RCC 7860 (cell line): ENCODE measurements at places on chromosomes 5 and 9.

DNA sequence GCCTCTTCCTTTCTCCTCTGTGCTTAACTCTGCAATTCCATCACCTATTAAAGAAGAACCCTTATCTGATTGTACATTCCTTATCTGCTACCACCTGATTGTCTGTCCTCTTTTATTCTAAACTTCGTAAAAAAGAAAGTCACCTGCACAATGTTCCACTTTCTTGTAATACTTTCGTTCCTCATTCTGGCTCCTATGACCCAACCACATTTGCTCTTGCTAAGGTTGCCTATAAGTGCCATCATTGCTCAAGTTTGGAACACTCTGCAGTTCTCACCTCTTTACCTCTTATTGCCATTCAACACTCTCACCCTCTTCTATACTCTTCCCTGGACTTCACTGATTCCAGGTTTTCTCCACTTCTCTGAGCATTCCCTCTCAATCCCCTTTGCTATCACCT lies 10.1 kb downstream of the TAF1L start:
- DNase-seq: no peak

GRCh38 chr9:120532475-120532874 lies 47.5 kb downstream of the CDK5RAP2 start:
- no peak for DNase-seq

- DNase-seq: no peak
These were observed 10.9 kb downstream of the SMIM3 start for GRCh38 chr5:150789450-150789849.

DNA sequence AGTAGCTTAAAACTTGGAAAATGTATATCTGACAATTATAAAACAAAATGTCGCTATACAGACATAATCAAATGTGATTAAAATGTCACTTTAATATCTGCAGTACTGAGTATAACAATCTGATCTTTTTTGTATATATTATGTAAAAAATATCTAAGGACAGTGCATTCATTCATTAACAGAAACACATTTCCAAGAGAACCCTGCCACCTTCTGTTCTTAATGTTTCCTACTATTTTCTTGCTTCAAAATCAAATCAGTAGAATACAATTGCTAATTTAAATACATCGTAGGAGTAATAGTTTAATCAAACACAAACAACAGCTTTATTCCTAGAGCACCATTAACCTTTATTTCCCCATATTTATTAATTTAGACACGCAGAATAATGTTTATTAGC lies 142.6 kb upstream of the ST8SIA4 start:
- no peak for DNase-seq

DNA sequence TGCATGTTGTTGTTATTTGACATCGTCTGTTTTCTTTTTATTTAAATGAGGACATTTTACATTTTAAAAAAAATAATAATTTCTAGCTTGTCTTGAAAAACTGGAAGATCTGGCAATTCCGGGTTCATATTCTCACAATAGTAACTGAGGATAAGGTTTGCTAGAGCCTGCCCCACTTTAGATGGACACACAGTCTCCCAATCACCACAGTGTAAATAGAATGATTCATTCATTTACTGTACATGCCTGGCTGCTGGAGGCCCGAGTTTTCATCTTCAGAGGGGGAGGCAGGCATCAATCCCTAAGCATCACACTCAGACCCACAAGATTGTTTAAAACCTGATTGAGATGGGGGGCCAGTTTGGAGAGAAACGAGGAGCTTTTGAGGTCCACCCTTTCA lies 2039.7 kb upstream of the WWC1 start:
- no peak for DNase-seq

GRCh38 chr5:126872561-126873354 lies 95.8 kb downstream of the LMNB1 start:
- no peak for DNase-seq

DNA sequence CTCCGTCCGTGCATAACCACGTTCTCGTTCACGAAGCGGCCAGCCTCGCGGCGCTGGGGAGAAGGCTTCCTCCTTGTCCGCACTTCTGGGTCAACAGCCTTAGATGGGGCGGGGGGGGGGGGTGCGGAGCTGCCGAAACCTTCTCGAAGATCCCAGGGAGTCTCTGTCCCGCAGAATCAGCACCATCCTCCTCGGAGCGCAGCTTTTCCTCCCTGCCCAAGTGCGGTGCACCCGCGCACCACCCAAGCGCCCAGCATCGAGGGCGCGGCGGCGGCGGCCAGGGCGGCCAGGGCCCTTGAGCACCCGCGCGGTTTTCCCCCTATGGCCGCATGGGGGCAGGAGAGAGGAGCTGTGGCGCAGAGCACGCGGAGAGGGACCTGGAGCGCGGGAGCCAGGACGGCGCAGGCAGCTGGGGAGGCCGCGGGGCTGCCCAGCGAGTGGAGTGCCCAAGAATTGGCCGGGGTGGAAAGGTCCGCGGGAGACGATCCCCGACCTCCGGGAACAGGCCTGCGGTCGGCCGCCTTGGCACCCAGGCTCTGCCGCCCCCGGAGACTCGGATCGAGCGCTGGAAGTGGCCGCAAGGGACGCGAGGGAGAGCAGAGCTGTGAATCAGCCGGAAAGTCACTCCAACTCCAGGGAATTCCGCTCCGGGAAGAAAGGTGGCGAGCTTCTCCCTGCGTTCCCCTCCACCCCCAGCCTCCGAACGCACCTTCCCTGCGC lies 43.1 kb downstream of the TMEM174 start:
- peak; percentile 52 for DNase-seq

DNA sequence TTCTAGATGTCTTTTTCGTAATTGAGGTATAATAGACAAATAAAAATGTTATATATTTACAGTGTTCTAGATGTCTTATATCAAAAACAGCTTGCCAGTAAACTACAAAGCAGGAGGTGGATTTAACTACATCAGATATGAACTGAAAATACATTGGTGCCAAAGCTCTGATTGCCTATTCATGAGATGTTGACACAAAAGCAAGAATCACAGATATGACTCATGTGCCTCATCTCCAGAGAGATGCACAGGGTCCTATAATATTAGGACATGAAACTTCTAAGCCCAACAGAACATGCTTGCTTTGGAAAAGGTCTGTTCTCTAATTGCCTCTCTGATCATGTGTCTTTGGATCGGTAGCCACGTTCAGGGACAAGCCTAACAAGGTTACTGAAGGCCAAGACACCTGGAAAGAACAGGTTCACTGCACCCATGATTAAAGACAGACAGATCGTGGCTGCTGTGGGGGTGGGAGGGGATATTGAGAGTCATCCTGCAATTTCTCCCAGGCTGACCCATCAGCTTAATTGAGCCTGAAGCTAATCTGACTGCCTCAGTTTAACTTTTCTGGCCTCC lies 16.8 kb downstream of the ABCA1 start:
- DNase-seq: no peak

- peak; percentile 18 for DNase-seq
These were observed 4.1 kb downstream of the MRPS2 start for GRCh38 chr9:135504262-135505243.

GRCh38 chr5:57715296-57715695 lies 232.7 kb upstream of the ACTBL2 start:
- no peak for DNase-seq

DNA sequence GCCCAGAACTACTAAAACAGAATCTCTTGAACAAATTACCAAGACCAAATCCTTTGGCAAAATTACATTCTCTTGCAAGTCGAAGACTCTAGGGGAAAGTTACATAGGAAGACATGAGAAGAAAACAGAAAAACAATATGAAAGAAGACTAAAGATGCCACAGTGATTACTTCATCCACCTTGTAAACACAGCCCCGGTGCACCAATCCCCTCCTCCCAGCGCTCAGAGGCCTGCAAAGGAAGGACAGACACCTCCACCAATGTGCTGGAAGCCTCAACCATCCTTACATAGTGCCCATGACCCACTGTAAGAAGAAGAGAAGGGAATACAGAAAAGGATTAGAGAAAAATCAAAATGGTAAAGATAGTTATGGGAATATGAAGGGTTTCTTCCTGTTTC lies 218.5 kb downstream of the SPOCK1 start:
- DNase-seq: no peak

GRCh38 chr9:130368631-130369103 lies 76.1 kb upstream of the ASS1 start:
- peak; percentile 37 for DNase-seq

- DNase-seq: no peak
These were observed 123.9 kb downstream of the SLIT3 start for GRCh38 chr5:169176709-169177694.

DNA sequence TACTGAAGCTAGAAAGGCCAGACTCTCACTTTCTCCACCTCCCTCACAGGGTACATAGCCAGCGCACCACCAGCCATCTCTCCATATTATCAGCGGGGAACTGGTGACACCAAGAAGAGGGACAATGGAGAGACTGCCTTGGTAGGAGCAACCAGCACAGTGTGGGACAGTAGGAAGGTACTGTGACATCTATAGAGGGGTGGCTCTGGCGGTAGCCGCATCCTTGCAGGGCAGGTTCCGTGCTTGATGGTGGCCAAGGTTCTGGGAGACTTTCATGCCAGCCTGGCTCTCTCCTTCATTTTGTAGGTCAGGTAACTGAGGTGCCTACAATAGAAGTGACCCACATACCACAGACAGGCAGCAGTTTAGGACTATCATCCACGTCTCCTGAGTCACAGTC lies 65.5 kb upstream of the SMIM23 start:
- DNase-seq: no peak

- DNase-seq: no peak
These were observed 33.7 kb downstream of the LHX2 start for GRCh38 chr9:124045076-124045829.

GRCh38 chr9:4365055-4365454 lies 65.2 kb upstream of the GLIS3 start:
- no peak for DNase-seq

DNA sequence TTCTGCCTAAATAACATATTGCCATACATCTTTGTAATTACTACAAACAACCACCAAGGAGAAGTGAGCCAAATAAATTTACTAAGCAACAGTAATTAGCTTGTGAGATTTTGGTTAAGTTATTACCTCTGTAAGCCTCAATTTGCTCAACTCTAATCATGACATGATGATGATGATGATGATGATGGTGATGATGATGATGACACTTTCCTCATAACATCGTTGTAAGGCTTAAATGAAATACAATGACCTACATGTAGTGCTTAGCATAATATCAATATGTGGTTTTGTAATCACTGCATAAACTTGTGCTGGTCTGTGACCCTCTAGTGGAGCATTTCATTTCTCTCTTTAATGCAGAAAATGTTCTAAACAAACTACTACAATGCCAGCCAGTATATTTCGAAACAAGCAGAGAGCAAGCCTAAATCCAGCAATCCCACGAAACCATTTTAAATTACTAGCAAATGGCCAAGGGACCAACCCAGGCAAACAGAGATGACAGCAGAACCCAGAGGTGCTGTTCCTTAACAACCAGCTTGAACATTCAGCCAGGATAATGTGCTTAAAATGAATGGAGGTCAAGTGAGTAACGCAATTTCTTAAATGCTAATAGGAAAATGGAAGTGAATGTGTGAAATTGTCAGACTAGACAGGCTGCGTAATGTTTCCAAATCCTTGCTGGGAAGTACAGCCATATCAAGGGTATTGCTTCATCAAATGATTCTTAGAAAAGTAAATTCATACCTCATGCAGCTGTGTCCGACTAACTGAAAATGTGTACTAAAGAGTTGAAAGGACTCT lies 281.9 kb upstream of the PUM3 start:
- DNase-seq: no peak

- peak; percentile 46 for DNase-seq
These were observed 26.4 kb downstream of the ERAP1 start for GRCh38 chr5:96781031-96781971.

DNA sequence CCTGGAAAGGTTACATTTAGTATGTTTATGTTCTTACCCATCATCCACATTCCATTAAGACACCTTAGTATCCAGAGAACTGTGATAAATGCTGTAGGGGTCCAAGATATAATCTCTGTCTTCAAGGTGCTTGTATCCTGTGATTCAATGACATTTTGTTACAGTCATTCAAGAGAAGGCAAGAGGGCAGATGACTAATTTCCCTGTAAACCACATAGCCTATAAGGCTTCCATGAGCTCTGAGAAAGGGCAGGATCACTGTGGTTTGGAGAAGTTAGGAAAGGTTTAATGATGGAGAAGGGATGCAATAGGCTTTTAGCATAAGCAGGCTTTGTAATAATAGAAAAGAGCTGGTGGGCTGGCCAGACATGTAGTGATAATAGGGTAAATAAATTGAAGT lies 40.0 kb downstream of the PAPPA start:
- DNase-seq: peak; percentile 90

DNA sequence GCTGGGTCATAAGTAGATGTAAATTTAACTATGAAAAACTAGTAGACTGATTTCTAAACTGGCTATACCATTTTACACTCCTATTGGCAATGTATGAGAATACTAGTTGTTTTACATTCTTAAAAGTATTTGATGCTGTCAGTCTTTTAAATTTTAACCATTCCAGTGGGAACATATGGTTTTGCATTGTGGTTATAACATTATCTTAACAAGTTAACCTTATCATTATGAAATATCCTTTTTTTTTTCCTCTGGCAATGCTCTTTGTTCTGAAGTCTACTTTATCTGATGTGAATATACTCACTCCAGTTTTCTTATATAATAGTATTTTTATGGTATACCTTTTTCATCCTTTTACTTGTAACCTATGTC lies 548.9 kb upstream of the CLINT1 start:
- DNase-seq: no peak

GRCh38 chr5:141883184-141883891 lies 5.1 kb upstream of the PCDH1 start:
- DNase-seq: no peak

DNA sequence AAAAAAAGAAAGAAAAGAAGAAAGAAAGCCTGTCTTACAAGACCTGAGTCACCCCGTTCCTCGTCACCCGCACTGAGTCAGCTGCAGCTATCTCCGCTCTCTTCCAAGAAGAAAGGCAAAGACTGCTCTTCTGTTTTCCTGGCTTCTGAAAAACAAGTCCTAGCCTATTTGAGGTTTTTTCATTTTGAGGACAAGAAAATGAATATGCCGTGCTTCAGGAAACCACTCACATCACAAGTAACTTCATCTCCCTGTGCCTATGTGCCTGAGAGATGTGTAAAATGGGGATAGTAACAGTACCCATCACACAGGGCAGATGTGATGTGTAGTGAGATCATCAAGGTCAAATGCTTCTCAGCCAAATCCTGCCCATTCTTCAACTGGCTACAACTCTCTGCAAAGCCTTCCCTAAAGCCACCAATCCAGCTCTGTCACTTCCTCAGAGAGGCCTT lies 78.4 kb downstream of the GLDC start:
- peak; percentile 75 for DNase-seq

DNA sequence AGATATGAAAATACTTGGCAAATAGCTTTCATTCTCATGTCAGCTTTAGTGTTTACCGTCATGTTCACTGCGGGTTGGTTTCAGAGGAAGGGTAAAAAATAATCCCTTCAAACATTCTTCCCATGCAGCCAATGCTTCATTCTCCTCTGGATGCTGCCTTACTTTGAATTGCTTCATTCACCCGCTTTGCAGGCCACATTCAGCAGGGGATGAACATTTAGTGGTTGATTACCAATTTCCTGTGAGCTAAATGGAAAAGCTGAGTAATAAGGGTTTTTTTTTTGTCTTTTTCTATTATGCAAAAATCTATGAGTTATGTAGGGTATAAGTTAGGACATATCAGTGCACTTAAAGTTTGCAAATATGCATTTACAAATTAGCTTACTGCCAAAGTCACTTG lies 96.3 kb upstream of the MEF2C start:
- DNase-seq: no peak

GRCh38 chr5:113524927-113525326 lies 11.4 kb downstream of the YTHDC2 start:
- no peak for DNase-seq

GRCh38 chr5:29240379-29240778 lies 1953.1 kb upstream of the CDH6 start:
- DNase-seq: no peak
